ENCODE measurements at places on chromosomes 5 and 9. TPM values are rescaled to one million over a fixed set of nuclear protein-coding genes. Genes with fewer than 3 reads are reported as not detected.

Gene KIF12
- 19.5 TPM for total RNA-seq

Gene NUDT12
- 25.3 TPM for total RNA-seq

Gene FOXD4
- total RNA-seq = 0.39 TPM

Gene SPATA9
- 0.31 TPM for total RNA-seq

Gene MUSK
- 2.4 TPM for total RNA-seq

DNA sequence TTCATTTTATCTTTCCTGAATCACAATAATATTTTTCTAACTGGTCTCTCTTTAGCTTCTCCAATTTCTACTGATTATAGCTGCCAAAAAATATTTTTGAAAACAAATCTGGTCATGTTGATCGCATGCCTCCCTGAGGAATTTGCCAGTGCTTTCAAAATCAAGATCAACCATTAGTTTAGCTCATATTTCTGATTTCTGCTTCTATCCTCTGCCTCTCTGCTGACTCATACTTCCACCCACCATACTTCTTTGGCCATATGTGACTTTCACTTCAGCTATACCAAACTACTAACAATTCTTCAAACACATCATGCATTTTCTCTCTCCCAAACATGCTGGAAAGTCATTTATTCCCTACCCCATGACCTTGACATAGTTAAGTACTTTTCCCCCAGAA lies 636.5 kb downstream of the TLE1 start:
- no peak for DNase-seq

DNA sequence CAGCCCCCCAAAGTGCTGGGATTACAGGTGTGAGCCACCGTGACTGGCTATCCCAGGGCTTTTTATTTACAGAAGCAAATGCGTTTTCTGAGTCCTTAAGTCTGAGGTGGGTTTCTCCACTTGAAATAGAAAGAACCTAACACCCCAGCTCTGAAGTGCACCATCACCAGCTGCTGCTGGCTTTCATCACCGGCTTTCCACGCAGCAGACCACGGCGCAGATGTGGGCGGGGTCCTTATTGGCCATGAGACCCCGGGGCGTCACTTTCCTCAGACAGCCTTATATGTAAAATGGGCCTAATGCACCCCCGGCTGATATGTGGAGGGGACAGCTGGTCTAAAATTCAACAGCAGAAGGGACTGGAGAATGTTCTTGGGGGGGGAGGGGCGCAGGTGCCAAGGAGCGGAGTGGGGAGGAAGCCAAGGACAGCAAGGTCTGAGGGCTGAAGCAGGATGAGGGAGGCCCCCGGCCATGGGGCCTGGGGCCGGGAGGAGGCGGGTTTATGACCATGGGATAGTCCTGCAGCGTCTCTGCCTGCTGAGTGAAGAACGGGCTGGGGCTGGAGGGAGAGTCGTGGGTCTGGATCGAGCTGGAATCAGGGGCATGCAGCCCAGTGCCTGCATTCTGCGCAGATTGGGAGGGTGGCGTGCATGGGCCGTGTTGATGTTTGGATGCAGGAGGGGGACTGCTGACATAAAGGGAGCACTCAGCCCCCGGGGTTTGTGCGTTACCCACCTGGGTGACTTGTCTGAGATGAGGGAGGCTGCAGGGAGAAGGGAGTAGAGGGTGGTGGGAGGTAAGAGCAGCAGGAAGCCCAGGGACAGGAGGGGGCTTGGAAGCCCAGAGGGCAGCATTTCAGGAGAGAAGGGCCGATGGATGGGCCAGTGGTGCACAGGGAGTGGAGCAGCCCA lies 30.2 kb downstream of the RASGEF1C start:
- DNase-seq = no peak

GRCh38 chr9:71025728-71026127 lies 95.7 kb downstream of the TRPM3 start:
- no peak for DNase-seq

GRCh38 chr5:115180165-115180709 lies 10.5 kb upstream of the TRIM36 start:
- DNase-seq = peak; percentile 63

- no peak for DNase-seq
Measured at GRCh38 chr5:17433406-17433805, 64.6 kb upstream of the TAF11L2 start.

DNA sequence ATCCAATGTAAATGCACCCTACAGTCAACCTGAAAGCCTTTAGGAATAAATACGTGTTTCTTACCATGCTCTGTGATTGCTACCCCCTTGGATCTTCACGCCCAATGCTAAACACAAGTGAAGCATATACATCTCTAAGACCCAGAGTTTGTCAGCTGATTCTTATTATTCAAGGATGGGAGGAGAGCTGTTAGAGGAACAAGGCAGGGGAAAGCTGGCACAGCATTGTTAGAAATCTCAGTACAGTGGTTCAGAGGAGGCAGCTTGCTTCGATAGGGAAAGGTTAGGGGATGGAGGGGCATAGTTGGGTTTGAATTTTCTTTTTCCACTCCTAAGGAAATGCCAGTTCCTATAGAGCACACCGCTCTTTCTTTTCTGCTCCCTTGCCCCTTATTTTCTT lies 16.7 kb upstream of the TAF11L2 start:
- DNase-seq = no peak

DNA sequence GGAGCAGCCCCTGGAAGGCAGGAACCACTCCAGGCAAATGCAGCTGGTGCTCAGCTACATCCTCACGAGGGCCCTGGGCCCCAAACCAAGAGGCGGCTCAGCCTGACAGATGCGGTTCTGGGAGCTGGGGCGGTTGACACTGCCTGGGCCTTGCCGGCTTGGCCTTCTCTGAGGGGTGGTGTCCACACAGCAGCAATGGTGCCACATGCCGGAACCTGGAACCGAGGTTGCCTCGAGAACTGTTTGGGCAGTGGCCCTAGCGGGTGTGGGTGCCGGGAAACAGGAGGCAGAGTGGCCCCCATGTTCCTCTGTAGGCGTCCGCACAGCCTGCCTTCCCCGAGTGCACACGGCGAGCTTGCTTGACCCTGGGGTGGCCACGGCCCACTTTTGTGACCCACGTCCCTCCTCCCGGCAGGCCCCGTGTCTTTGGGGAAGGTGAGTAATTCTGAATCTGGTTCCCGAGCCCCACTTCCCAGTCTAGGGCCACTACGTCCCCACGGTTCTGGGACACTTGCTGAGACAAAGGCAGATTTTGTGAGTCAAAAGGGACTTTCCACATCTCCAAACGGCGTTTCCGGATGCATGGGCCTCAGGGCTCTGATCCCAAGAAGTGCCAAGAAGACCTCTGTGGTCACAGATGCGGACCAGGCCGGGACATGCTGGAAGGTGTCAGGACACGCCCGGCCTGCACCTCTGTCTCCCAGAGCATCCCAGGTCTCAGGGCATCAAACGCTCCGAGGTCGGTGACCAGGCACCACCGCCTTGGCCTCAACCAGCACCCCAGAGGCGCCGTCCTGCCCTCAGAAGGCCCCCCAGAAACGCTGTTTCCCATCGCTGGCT lies 27.7 kb upstream of the SLC12A7 start:
- DNase-seq = no peak

DNA sequence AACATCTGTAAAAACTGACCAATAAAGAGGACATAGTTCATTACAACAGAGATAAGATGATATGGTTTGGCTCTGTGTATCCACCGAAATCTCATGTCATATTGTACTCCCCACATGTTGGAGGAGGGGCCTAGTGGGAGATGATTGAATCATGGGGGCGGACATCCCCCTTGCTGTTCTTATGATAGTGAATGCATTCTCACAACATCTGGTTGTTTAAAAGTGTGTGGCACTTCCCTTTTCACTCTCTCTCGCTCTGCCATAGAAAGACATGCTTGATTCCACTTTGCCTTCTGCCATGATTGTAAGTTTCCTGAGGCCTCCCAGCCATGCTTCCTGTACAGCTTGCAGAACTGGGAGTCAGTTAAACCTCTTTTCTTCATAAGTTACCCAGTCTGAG lies 292.8 kb downstream of the SLF1 start:
- no peak for DNase-seq
